ENCODE measurements at places on chromosomes 6 and 20. TPM values are rescaled to one million over a fixed set of nuclear protein-coding genes. Genes with fewer than 3 reads are reported as not detected.

MDFI gene
- total RNA-seq = not detected

TMEM200A gene
- 1.6 TPM for total RNA-seq

MAP3K5 gene
- 10.5 TPM for total RNA-seq

LINC00237 gene
- total RNA-seq = not detected

C6orf15 gene
- not detected for total RNA-seq

ZSCAN16 gene
- total RNA-seq = 3.8 TPM

SRSF12 gene
- 0.30 TPM for total RNA-seq

HSPA1L gene
- total RNA-seq = 1.7 TPM

MYMX gene
- not detected for total RNA-seq

PDE7B gene
- 0.05 TPM for total RNA-seq

LRRN4 gene
- not detected for total RNA-seq

DEFB124 gene
- total RNA-seq = not detected

PAK1IP1 gene
- total RNA-seq = 87.9 TPM

HLA-DMA gene
- total RNA-seq = 5.5 TPM

SPDEF gene
- 0.14 TPM for total RNA-seq

CTAGE9 gene
- total RNA-seq = not detected

EBF4 gene
- total RNA-seq = 1.1 TPM
